ENCODE measurements at places on chromosomes 11 and 22. TPM values are rescaled to one million over a fixed set of nuclear protein-coding genes. Genes with fewer than 3 reads are reported as not detected.

Gene CALCA
- polyA plus RNA-seq = 29.8 TPM

Gene GRIA4
- 0.45 TPM for polyA plus RNA-seq

Gene FAM111B
- 0.17 TPM for polyA plus RNA-seq

Gene USH1C
- 107 TPM for polyA plus RNA-seq

Gene EFCAB6
- 1.5 TPM for polyA plus RNA-seq

Gene ARSA
- polyA plus RNA-seq = 52.8 TPM

Gene UPK2
- polyA plus RNA-seq = not detected

Gene GGT5
- polyA plus RNA-seq = 63.2 TPM

Gene TNRC6B
- 2.7 TPM for polyA plus RNA-seq

Gene MYO18B
- 0.19 TPM for polyA plus RNA-seq

Gene LRRN4CL
- 0.58 TPM for polyA plus RNA-seq

Gene ART5
- polyA plus RNA-seq = 2.8 TPM

Gene CD3D
- polyA plus RNA-seq = 1.4 TPM

Gene C11orf16
- 0.28 TPM for polyA plus RNA-seq

Gene ZFPL1
- 43.1 TPM for polyA plus RNA-seq

Gene FLRT1
- polyA plus RNA-seq = 1.5 TPM

Gene KCTD14
- polyA plus RNA-seq = 14.8 TPM

Gene THRSP
- 6.4 TPM for polyA plus RNA-seq

Gene MS4A12
- not detected for polyA plus RNA-seq
